ENCODE measurements at places on chromosomes 7 and 10. TPM values are rescaled to one million over a fixed set of nuclear protein-coding genes. Genes with fewer than 3 reads are reported as not detected.

EBLN1 gene
- 0.26 TPM for total RNA-seq

DNA sequence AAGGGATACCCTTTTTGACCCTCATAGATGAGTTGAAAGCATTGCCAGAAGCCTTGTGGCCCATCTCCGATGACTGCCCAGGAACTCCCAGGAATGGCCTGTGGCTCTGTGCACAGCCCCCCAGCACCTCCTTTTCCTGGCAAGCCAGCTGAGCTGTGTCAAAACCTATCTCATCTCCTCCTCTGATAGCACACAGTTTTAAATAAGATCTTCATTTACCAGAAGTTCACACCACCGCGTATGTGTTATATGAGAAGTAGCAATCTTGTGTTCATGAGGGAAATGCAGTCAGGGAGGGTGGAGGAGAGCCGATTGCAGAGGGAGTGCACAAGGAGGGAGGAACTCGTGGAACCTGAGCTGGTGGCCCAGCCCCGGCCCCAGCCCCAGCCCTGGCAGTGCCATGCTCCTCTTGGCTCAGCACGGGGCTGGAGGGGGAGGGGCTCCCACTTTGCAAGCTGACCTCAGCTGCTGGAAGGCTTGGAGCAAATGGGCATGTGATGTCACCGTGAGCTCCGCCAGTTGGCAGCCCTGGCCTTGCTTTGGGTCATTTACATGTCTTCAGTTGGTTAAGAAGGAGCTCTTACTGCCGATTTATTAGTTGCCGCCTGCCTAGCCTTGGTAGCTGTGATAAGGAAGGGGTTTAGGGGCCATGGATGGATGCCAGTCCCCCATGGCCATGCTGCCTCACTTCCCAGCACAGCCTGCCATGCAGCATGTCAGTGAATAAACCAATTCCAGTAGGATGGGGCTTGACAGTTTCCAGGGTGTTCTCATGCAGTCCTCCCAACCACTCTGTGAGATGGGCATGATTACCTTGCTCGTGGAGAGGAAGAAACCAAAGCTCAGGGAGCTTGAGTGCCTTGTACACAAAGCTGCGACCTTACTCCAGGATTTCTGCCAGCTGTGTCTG lies 20.0 kb downstream of the UNC5B start:
- no peak for DNase-seq

DNA sequence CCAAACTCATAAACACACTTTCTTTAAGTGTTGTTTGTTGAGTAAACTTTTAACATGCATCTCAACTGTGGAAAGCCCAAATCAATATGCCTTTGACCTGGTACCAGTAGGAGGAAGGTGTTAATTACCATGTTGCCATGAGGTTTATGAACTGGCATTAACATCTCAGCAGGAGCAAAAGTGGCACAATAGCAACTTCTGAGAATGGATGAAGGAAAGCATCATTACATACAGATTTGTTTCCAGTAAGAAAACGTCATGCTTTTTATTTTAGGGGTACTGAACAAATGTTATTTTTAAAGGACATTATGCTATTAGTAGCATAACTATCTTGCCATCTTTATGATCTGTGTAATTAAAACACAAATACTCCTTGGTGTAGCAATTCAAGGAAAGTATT lies 51.1 kb downstream of the ARMC3 start:
- DNase-seq = no peak

- DNase-seq = peak; percentile 83
Measured at GRCh38 chr10:101032637-101033224, 1.7 kb downstream of the SFXN3 start.

GRCh38 chr7:104933022-104933421 lies 81.0 kb upstream of the KMT2E start:
- DNase-seq = no peak

GRCh38 chr10:75353183-75353582 lies 48.4 kb downstream of the ZNF503 start:
- DNase-seq = no peak

GRCh38 chr7:33789871-33790630 lies 115.3 kb upstream of the BMPER start:
- DNase-seq = no peak

GRCh38 chr7:3955751-3956696 lies 655.0 kb downstream of the SDK1 start:
- peak; percentile 76 for DNase-seq

GRCh38 chr7:121872831-121873288 lies at the start of gene PTPRZ1:
Gene PTPRZ1 (plus strand): TSS chr7:121873161. CDS start chr7:121873500, 339 bp downstream.
- DNase-seq = no peak

GRCh38 chr10:2120746-2121145 lies 383.4 kb upstream of the ADARB2 start:
- DNase-seq = no peak

- DNase-seq = peak; percentile 38
Measured at GRCh38 chr7:44534501-44534900, 6.6 kb downstream of the NPC1L1 start.

SFRP4 gene
- 0.32 TPM for total RNA-seq

DNA sequence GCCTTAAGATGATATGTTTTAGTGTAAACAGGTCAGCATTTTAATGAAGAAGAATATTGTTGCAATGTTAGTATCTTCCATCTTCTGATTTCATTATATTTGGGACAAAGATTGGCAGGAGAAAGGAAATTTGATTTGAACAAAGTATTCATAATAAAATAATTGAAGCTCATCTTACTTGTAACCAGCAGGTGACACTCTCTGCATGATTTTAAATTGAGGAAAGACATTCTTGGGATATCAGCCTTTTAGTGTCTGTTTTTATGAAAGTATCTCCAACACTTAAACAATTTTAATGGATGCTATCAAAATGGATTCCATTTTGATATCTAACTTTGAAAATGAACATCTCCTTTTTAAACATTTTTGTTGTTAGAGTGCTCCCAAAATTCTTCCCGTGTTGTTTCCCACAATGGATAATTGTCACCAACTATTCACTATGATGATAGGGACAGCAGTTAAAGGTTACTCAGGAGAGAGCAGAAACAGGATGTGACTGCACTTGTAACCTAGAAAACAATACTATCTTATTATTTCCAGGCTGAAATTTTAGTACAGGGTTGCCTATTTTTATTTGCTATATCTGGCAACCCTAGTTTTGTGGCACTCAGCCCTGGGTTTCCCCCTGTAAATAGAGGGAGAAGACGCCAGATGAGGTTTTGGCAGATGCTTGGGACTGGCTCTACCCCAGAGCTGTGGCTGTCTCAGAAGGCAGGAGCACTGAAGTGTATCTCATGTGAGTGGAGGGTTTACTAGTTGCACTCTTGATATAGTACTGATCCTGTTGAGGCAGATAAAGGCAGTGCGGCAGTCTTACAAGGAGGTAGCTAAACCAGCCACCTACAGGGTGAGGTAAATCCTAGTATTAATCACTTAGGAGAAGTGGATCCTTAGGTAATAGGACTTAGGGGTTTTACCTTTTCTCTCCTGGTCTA lies 31.0 kb upstream of the ABCB4 start:
- peak; percentile 15 for DNase-seq

TAS2R5 gene
- not detected for total RNA-seq

Measured in LHCN-M2 (cell line).